ENCODE measurements at places on chromosomes 1 and 21.

GRCh38 chr1:145747398-145748247 lies 28.3 kb downstream of the CD160 start:
- DNase-seq = no peak

- no peak for DNase-seq
These were observed 85.3 kb downstream of the CAMTA1 start for GRCh38 chr1:6870571-6870970.

DNA sequence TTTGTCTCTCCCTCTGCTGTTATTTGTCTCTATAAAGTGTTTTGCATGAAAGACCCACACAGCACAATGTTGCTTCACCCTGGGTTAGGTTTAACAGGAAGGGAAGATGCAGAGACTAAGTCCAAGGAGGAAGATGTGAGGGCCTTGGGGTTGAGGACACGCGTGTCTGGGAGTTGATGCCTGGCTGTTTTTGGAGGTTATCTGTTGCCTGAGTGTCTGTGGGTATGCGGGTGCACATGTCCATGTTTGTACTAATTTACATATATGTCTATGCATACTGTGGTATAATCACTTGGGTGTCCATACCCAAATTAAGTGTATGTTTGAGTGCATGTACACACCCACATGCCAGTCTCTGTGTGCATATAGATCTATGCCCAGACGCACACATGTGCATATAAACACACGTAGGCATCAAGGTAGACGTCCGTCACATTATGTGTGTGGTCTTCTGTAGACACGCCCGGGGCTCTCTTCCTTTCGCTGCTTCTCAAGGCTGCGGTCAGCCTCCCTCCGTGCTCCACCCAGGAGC lies 962 bp upstream of the MAN1C1 start:
- DNase-seq = no peak

- no peak for DNase-seq
These were observed 146.2 kb upstream of the IRF2BP2 start for GRCh38 chr1:234756066-234756774.
